NCI-H526 (cell line): ENCODE measurements at places on chromosomes 7 and 10.

GRCh38 chr7:151776446-151776845 lies 100.5 kb downstream of the PRKAG2 start:
- no peak for DNase-seq

DNA sequence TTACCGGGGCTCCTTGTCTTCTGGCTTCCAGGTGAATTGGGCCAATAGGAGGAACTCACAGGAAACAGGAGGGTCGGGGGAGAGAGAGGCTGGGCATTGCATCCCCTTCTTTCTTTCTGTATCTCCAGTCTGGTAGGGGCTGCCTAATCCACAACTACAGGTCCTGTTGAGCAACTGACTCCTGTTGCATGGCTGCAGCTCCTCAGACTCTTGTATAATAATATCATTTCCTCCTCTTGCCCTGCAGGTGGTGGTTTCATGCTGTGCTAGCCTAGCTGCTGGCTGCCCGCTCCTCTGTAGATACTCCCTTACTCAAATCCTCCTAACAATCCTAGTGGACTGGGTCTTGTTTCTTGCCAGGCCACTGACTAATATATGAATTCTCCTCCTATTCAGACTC lies 276.5 kb upstream of the SMIM30 start:
- DNase-seq: no peak

GRCh38 chr10:79372871-79373270 lies 25.6 kb downstream of the PPIF start:
- no peak for DNase-seq

DNA sequence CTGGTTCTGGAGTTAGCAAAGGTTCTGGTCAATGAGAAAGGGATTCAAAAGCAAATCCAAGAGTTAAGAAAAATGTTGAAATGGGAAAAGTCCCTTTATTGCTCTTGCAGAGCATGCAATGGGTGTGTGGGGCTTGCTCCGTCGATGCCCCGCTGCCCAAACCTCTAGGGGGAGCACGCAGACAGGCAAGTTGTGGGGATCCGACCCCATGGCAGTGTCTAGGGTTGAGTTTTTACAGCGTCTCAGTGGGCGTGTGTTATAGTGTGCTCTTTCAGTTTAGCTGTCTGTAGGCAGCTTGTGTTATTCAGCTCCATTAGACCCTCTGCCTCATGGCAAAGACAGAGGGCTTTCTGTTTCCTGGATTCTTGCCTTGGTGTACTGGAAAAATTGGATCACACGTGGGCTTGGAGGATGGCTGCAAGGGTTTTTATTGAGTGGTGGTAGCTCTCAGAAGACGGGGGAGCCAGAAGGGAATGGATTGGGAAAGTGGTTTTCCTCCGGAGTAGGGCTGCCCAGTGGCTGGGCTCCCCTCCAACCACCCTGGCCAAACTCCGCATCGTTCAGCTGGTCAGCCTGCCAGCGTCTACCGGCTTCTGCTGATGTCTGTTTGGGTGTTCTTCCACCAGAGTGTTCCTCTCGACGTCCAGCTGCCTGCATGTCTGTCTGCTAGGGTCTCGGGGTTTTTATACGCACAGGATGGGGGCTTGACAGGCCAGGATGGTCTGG lies 102.3 kb upstream of the PLXDC2 start:
- no peak for DNase-seq

- no peak for DNase-seq
These were observed 75.0 kb downstream of the PRKAG2 start for GRCh38 chr7:151801782-151802468.

DNA sequence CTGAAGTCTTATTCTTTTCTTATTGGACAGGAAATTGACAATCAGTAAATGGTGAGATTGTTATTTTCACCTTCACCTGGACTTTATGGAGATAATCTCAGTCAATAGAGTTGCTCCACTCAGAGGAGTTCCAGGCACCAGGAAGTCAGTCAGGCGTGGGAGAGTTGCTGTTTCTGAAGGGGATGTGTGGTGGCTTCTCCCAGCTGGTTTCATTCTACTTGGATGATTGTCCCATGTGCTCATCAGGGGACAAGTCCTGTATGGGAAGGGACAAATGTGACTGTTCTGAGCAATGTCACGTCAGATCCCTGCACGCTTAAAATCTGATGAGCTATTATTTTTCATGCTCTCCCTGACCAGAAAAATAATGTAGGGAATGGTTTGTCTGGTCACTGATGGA lies 222.5 kb upstream of the PITRM1 start:
- no peak for DNase-seq

- DNase-seq: no peak
These were observed 214.7 kb downstream of the EMX2 start for GRCh38 chr10:117757086-117757720.

- no peak for DNase-seq
These were observed 36.0 kb upstream of the LAMB1 start for GRCh38 chr7:108038986-108039385.

- DNase-seq: peak; percentile 0
These were observed 44.1 kb upstream of the SLC39A12 start for GRCh38 chr10:17907641-17908040.

GRCh38 chr10:17067376-17068264 lies 62.0 kb downstream of the CUBN start:
- no peak for DNase-seq

DNA sequence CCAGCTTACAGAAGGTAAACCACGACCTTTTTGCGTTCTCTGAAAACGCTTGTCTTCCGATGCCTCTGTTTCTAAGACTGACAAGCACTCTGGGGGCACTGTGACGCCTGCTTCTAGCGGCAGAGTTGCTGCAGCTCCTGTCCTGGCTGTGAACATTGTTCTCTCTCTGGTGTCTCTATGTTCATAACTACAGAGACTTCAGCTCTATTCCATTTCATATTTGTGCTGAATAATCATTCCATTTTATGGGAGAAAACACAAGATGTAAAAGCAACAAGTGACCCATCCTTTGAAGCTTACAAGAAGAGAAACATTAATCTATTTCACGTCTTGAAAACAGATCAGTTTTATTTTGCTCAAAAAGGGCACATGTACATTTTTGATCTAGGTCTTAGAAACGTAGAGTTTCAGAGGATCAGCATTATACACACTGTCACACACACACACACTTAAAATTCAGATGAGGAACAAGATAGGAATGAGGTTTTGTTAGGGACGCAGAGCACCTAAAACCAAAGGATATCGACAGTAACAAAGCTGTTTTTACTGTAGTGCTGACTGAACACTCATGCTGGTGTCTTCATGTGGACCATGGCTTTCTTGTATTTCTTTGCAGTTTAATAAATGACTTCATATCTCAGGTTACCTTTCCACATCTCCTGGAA lies 3.0 kb downstream of the IKZF1 start:
- no peak for DNase-seq

GRCh38 chr7:44724276-44724675 lies 24.4 kb upstream of the ZMIZ2 start:
- no peak for DNase-seq

DNA sequence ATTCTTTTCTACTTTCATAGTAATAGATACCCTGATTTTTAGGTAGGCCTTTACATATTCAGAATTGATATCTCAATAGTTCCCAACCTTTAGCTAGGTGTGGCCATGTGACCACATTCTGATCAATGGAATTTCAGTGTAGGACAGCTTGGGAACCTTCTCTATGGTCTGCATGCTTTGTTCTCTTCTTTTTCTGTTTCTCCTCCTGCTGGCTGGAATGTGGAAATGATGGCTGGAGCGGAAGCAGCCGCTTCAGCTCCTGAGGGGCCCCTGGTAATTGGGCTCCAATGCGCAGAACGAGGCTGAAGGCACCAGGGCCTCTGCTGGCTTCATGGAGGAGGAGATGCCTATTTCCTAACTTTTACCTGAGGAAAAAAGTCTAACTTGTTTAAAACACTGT lies 152.6 kb downstream of the ZMYND11 start:
- DNase-seq: no peak

DNA sequence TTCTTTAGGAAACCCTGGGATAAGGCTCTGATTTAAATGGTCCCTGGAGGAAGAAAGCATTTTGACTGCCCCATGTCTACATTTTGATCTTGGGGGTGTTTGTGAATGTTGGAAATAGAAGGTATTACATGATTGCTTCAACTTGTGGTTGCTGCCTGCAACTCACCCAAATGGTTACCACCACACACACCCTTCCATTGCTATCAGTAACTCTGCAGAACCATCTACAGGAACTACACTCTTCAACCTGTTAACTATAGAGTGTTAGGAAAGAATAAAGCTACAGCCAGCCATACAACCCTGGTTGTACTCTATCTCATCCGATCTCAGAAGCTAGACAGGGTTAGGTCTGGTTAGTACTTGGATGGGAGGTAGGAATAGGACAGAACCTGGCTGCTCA lies 71.2 kb downstream of the APBB1IP start:
- no peak for DNase-seq

DNA sequence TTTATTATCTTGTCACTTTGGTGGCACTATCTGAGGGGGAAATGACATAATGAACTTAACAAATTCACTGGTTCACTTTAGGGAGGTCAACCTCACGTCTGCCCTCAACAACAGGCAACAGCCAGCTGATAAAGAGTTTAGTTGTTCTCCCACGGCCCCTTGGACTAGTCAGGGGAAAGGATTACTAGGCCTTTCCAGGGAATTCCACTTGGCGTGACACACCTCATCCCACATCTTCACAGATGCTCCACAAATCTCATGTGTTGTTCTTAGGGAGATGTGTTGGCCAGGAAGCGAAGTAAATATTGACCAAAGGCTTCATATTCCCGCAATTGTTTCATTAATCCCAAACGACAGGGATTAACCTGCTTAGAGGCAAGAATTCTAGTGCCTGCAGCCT lies 183.5 kb upstream of the CDCA7L start:
- DNase-seq: no peak

DNA sequence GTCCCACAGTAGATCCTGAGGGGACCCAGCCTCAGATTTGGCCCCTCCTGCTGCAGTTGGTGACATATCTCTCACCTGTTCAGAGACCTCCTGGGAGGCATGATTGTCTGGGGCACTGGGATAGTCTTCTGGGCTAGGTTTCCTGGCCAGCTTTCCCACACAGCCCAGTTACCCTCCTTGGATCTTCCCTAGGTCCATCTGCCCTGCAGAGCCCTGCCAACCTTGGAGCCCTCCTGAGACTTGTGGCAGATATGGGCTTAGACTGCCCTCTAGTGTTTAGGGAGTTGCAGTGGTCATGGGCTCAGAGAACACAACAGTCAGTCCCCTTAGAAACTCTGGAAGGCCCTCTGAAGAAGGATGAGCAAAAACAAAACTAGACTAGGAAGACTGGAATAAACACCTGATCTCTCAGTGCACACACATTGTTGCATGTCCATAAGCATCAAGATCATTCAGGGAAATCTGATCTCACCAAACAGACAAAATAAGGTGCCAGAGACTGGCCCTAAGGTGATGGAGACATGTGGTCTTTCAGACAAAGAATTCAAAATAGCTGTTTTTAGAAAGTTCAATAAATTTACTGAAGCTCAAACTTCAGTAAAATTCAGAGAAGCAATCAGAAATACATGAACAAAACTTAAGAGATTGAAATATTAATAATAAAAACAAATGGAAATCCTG lies 324.6 kb downstream of the ATRNL1 start:
- DNase-seq: peak; percentile 38

DNA sequence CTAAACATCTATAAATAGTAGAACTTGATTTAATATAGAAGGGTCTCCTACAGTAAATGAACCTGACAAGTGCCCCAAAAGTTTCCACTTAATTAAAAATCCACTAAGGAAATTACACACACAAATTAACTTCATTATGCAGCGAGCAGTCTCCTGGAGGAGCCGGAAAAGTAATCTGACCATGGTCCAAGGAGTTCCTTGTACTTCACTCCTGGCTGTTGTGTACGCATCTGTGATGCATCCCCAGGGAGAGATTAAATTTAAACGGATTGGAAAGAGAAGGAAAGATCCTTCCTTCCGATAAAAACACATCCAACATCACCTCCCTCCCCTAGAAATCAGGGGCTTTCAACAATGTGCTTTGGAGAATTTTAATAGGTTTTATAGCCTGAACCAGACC lies 85.5 kb downstream of the PARD3 start:
- no peak for DNase-seq

DNA sequence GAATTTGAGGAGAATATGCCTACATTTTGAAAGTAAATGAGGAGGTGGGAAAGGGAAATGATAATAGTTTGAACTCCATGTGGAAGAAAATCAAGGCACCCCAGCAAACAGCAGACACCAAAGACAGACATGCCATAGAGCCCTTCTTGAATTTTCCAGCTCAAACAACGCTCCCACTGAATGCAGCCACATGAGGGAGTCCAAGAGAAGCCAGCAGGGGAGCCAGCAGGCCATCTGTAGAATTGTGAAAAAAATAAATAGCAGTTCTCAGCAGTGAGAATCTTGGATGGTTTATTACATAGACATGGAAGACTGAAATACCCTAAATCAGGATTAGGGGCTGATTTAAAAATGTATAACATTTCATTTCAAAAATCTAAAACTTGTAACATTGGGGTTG lies 1567.3 kb upstream of the LRRTM3 start:
- no peak for DNase-seq

- no peak for DNase-seq
These were observed 85.7 kb downstream of the GLI3 start for GRCh38 chr7:42151309-42151708.

DNA sequence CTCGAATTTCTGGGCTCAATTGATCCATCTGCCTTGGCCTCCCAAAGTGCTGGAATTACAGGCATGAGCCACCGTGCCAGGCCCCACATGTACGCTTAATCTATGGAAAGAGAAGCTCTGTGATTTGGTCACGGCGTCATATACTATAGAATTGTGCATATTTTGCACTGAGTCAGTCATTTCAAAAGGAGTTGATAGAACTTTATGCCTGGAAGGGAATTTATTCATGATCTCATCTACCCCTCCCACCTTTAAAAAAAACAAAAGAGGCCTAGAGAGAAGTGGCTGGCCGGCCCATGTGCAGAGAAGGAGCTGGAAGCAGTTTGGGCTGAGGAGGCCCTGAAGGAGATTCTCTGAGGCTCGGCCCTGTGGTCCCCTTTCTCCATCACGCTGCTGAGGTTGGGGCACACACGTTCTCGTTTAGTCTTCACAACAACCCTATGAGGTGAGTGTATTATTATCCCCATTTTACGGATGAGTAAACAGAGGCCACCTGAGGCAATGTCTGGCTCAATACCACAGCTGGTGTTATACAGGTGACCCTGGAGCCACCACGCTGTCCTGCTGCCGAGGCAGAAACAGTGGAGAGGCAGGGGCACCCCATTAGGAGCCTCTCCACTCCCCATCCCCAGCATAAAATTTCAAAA lies 47.2 kb upstream of the ZRANB1 start:
- DNase-seq: no peak

- DNase-seq: no peak
These were observed 6.5 kb downstream of the ARPC1B start for GRCh38 chr7:99380823-99381663.

GRCh38 chr10:118339111-118339510 lies 3.0 kb downstream of the FAM204A start:
- no peak for DNase-seq

DNA sequence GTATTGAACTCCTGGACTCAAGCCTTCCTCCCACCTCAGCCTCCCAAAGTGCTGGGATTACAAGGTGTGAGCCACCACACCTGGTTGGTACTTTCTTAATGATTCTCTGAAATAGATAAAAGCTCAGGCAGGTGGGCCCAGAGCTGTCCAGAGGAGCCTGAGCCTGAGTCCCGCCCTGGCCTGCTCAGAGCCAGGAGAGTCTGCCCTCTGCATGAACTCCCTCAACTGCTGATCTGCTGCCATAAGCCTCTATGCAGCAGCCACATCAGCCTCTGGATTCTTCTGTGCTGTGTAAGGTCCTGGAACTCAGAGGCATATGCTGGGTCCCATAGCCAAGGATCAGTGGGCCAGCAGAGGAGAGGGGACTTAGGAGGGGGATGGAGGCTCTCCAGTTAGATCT lies 23.1 kb upstream of the DDIT4 start:
- DNase-seq: no peak
